ENCODE measurements at places on chromosomes 5 and 9. TPM values are rescaled to one million over a fixed set of nuclear protein-coding genes. Genes with fewer than 3 reads are reported as not detected.

DNA sequence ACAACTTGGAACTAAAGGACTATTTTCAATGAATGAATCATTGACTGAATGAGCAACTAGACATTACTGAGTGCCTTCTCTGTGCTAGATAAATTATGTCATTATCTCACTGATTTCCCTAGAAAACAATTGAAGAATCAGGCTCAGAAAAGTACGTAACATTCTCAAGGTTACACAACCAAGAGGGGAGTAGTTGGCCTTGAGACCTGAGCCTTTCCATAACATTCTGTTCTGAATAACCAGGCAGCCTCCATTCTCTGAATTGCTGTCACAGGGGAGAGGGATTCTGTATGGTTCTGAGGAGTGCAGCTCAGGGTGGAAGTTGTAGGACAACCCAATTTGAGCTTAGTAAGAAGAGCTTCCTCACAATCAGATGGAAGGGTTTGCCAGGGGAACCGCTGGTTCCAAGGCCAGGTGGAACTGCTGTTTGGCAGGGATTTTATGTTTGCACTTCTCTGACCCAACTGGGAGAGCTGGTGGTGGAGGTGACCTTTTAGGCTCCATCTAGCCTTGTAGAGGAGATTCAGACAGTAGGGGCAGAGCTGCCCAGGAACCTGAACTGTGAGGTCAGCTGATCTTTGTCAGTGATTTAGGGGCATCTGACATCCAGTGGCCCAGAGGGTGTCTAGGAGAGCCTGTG lies 16.3 kb downstream of the POLR1E start:
- no peaks in the 10 kb centered on the region for H3K4me1 ChIP-seq
- H3K4me3 ChIP-seq, result no peak overlapping the region
- H3K27me3 ChIP-seq, result no peaks in the 10 kb centered on the region

GRCh38 chr9:134591573-134591981 lies 50.0 kb upstream of the COL5A1 start:
- no peak for DNase-seq
- H3K36me3 ChIP-seq, result no peaks in the 10 kb centered on the region

GRCh38 chr5:176660860-176661641 lies 13.8 kb downstream of the TSPAN17 start:
- DNase-seq, result peak; percentile 87
- peaks cover 19% of the 10 kb centered on the region for H3K27me3 ChIP-seq
- peaks cover 15% of the 10 kb centered on the region for H3K4me1 ChIP-seq
- H3K27ac ChIP-seq, result no peak overlapping the region
- H3K36me3 ChIP-seq, result no peaks in the 10 kb centered on the region
- no peak overlapping the region for H3K4me3 ChIP-seq

DNA sequence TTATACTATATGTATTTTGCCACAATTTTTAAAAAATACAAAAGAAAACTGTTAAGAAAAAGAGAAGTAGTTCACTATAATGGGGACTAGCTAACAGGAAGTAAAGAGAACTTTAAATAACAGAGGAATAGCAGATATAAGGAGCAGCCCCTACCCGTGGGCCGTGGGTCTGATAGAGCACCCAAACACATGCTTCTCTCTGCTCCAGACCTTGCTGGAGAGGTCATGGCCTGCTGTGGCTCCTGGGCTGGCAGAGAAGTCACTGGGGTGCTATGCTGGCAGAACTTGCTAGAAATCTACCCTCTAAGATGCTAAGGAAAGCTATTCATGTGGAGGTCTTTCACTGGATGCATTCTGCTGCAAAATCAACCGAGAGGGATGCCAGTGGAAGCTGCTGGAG lies 10.0 kb upstream of the TNFAIP8 start:
- peaks cover 36% of the 10 kb centered on the region for H3K4me1 ChIP-seq
- no peaks in the 10 kb centered on the region for H3K27me3 ChIP-seq
- H3K36me3 ChIP-seq, result no peaks in the 10 kb centered on the region
- no peak overlapping the region for H3K27ac ChIP-seq
- no peak overlapping the region for H3K4me3 ChIP-seq

- H3K27me3 ChIP-seq, result no peaks in the 10 kb centered on the region
- peaks cover 19% of the 10 kb centered on the region for H3K4me1 ChIP-seq
- H3K4me3 ChIP-seq, result no peak overlapping the region
- H3K36me3 ChIP-seq, result peaks cover 10% of the 10 kb centered on the region
- DNase-seq, result no peak
- peak overlapping the region; percentile 79 for H3K27ac ChIP-seq
Observed at GRCh38 chr9:33850267-33850629, 33.3 kb downstream of the UBE2R2 start.

The CCDC180 gene
- 7.0 TPM for total RNA-seq
